Activated B cell treated with CpG ODN at 0.5 μM for 24 hours (primary cell): ENCODE measurements at places on chromosomes 6 and 20. TPM values are rescaled to one million over a fixed set of nuclear protein-coding genes. Genes with fewer than 3 reads are reported as not detected.
A peak's percentile ranks its signal among the peaks of the same experiment; 100 is the strongest.

The GPSM3 gene
- total RNA-seq, result 185 and 199 TPM in 2 replicates

The DLL1 gene
- 0.32 and 0.53 TPM in 2 replicates for total RNA-seq

The IL17A gene
- total RNA-seq, result not detected in 2 replicates

The VSX1 gene
- not detected in 2 replicates for total RNA-seq

The TFAP2B gene
- not detected in 2 replicates for total RNA-seq

The NOTCH4 gene
- total RNA-seq, result 3.3 and 4.0 TPM in 2 replicates

The PTPRT gene
- not detected in 2 replicates for total RNA-seq

The SNAP25 gene
- total RNA-seq, result not detected in 2 replicates

The GGTLC1 gene
- total RNA-seq, result not detected in 2 replicates

DNA sequence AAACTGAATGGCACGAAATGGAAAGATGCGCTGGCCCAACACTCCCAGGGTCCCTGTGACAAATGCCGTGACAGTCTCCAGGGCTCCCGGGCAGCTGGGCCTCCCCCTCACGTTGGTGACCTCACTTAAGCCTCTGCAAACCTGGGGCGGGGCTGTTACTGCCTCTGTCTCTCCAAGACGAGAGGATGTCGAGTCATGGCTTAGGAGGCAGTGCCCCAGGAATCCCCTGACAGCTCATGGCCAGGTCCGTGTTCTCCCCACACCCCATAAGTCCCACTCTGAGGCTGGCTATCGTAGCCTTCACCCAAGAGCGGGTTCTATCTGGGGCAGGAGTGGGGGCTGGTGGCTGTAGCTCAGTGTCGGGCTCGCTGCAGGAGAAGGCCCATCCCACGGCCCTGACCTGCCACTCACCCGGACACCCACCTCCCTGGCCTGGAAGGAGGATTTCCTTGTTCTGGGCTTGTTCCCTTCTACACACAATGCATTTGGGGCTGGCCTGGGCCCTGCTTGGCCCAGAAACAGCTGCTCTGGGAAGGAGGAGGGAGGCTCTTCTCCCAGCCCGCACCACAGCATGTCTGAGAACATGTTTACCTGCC, 5.6 kb upstream of the RPS21 start:
- H3K36me3 ChIP-seq, result peaks cover 9% of the 10 kb centered on the region
- no peak for DNase-seq
- no peak overlapping the region for H3K4me3 ChIP-seq
- H3K4me1 ChIP-seq, result peaks cover 22% of the 10 kb centered on the region

DNA sequence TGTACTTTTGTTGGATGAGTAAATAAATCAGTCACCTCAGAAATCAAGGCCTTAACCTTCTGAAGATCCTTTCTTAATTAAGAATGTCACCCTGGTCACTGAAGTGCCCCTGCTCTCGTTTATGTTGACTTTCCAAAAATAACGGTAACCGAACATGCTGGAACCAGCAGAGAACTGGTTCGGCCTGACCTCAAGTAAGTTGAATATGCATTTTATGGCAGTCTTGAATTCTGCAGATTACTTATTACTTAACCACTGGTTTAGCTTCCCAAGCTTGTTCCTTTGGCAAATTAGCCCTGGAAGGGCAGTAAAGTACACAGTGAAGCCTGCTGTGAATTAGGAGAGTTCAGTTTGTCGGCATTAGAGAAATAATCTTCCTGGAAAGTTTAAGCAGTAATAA, 12.2 kb downstream of the MAPRE1 start:
- peaks cover 87% of the 10 kb centered on the region for H3K36me3 ChIP-seq
- no peak overlapping the region for H3K27ac ChIP-seq
- H3K4me3 ChIP-seq, result no peak overlapping the region
- peaks cover 9% of the 10 kb centered on the region for H3K4me1 ChIP-seq

- no peak overlapping the region for H3K4me3 ChIP-seq
- H3K27ac ChIP-seq, result no peak overlapping the region
- H3K4me1 ChIP-seq, result peaks cover 12% of the 10 kb centered on the region
- H3K36me3 ChIP-seq, result no peaks in the 10 kb centered on the region
- no peaks in the 10 kb centered on the region for H3K27me3 ChIP-seq
Measured at GRCh38 chr6:108922499-108922898, 74.3 kb downstream of the ARMC2 start.

DNA sequence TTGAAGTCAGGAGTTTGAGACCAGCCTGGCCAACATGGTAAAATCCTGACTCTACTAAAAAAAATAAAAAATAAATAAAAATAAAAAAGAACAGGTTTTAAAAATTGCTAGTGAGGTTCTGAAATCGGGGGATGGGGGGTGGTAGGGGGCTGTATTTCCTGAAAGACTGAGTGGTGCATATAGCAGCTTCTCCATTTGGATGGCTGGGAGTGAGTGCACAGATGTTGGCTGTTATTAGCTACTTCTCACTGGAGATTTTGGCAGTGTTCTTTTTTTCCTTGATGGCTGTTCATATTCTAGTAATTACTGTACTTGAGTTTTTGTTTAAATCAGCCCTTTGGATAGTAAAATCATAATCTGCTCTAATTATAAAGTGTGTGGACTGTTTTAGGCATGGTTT, 79.8 kb downstream of the RTN4IP1 start:
- no peak overlapping the region for H3K4me3 ChIP-seq
- H3K36me3 ChIP-seq, result peaks cover 74% of the 10 kb centered on the region
- DNase-seq, result no peak
- H3K4me1 ChIP-seq, result peaks cover 59% of the 10 kb centered on the region
- no peaks in the 10 kb centered on the region for H3K27me3 ChIP-seq

GRCh38 chr20:15916623-15917022, 656.6 kb downstream of the KIF16B start:
- H3K4me3 ChIP-seq, result no peak overlapping the region
- no peak overlapping the region for H3K27ac ChIP-seq
- H3K4me1 ChIP-seq, result peaks cover 60% of the 10 kb centered on the region
- no peak for DNase-seq
- peaks cover 25% of the 10 kb centered on the region for H3K36me3 ChIP-seq
- H3K27me3 ChIP-seq, result no peaks in the 10 kb centered on the region

GRCh38 chr20:35271073-35271882, 6.6 kb downstream of the MMP24OS start:
- no peak overlapping the region for H3K27ac ChIP-seq
- H3K4me1 ChIP-seq, result peaks cover 5% of the 10 kb centered on the region
- H3K4me3 ChIP-seq, result no peak overlapping the region
- no peaks in the 10 kb centered on the region for H3K27me3 ChIP-seq

- DNase-seq, result no peak
- H3K27ac ChIP-seq, result no peak overlapping the region
- H3K4me3 ChIP-seq, result no peak overlapping the region
- peaks cover 4% of the 10 kb centered on the region for H3K4me1 ChIP-seq
- no peaks in the 10 kb centered on the region for H3K27me3 ChIP-seq
Measured at GRCh38 chr6:13724182-13724581, 12.5 kb upstream of the RANBP9 start.

DNA sequence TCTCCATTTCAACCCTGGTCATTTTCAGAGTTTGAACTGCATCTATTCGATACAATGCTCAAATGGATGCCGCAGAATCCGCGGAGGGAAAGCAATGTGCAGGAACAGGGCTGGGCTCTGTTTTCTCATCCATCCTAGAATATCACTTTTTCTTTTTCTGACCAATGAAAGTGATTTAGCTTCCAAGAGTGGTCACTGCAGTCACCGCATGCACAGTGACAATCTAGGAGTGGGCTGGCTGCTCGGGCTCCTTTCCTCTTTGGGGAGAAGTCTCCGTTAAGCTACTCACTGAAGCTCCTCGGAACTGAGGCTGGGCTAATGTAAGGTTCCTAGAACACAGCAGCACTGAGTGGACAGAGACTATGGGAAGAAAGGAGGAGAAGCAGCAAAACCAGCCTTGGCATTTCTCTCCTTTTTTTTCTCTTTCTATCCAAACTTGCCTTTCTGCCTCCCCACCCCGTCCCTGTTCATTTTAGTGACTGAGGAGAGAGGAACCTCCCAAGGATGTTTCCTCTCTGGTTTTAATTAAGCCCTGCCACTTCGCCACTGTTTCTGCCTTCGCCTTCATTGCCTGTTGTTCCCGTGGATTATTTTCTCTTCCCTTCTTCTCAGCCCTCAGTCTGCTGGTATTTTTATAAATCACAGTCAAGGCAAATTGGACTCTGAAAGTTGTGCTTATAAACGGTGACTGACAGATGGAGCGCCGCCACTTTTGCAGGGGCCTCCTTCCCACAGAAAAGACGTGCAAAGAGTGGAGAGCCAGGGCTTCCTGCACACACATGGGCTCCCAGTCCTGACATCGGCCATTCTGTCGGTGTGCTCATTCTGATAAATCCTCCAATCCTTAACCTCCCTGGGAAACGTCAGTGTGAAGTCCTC, 41.1 kb downstream of the RAMACL start:
- H3K36me3 ChIP-seq, result no peaks in the 10 kb centered on the region
- peaks cover 19% of the 10 kb centered on the region for H3K4me1 ChIP-seq
- H3K27me3 ChIP-seq, result no peaks in the 10 kb centered on the region
- H3K4me3 ChIP-seq, result no peak overlapping the region
- no peak overlapping the region for H3K27ac ChIP-seq

GRCh38 chr6:70107852-70108629, 194.8 kb downstream of the COL9A1 start:
- no peak overlapping the region for H3K27ac ChIP-seq
- H3K4me3 ChIP-seq, result no peak overlapping the region
- DNase-seq, result no peak
- peaks cover 35% of the 10 kb centered on the region for H3K36me3 ChIP-seq
- peaks cover 8% of the 10 kb centered on the region for H3K4me1 ChIP-seq

DNA sequence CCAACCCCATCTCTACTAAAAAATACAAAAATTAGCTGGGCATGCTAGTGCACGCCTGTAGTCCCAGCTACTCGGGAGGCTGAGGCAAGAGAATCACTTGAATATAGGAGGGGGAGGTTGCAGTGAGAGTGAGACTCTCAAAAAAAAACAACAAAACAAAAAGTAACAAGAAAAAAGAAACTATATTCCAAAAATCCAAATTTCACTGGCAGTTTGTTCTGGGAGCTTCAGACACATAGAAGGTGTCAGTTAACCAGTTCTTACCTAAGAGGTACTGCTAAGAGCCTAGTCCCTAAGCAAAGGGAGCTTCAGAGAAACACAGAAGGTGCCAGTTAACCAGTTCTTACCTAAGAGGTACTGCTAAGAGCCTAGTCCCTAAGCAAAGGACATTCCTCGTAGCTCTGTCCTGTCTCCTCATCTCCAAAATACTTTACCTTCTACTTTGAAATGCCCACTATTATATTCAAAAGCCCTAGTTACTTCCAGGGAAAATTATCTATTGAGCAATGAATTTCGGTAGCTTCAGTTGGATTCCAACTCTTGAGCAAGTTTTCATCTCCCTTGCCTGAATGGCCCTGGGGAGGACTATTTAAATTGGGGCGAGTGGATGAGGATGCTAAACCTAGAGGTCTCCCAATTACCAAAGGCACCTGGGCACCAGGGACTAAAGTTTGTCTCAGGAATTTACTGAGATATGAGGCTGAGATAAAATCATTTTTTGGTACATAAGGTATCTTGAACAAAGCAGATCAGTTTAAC, 41.0 kb downstream of the HFE start:
- H3K27ac ChIP-seq, result peak overlapping the region; percentile 30
- DNase-seq, result no peak
- peak overlapping the region; percentile 94 for H3K4me3 ChIP-seq
- peaks cover 59% of the 10 kb centered on the region for H3K4me1 ChIP-seq
- peaks cover 78% of the 10 kb centered on the region for H3K36me3 ChIP-seq

DNA sequence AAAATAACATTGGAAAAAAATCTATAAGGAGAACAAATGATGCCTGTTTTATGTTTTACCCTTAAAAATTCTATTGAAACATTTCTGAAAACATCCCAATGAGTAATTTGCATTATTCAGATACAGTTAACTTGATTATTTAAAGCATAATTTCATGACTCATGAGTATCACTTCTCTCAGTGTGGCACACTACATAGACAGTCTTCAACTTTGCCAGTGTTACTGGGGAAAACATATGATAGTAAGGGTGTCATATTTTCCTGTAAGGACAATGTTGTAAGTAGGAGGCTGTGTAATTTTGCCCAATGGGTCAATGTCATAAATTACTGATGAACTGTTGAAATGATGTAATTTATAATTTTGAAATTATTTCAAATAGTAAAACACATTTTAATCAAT, 125.5 kb downstream of the PHACTR1 start:
- peaks cover 6% of the 10 kb centered on the region for H3K4me1 ChIP-seq
- DNase-seq, result no peak
- no peak overlapping the region for H3K27ac ChIP-seq
- peaks cover 6% of the 10 kb centered on the region for H3K27me3 ChIP-seq

DNA sequence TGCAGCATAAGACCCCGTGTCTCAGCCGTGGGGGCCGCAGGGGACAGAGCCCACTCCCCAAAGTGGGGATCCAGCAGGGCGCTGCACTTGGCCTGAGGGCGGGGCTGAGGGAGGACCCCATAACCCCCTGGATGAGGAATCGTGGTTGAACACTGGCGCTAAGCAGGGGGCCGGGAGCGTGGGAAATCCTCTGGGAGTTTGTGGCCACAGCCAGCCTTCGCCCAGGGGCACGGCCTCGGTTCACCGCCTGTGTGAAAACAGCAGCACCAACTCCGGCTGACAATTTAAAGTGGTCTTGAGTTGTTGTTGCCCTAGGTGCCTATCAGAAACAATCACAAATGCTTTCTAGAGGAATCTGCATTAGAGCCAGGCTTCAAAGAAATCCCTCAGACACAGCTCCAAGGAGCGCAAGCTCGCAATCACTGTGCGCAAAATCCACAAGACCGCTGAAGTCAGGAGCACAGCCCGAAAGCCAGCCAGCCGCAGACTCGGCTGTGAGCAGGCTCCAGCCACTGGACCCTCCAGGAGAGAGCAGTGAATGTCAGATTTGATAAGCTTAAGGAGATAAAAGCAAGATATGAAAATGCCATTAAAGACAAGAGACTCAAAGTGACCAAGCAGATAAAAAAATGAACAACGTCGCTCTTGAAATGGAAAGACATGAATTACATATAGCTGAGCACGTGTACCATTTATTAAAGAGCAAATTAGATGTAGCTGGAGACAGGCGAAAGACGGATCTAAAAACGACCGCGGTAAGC, 10.9 kb upstream of the RPS6KA2 start:
- peaks cover 48% of the 10 kb centered on the region for H3K27me3 ChIP-seq
- peaks cover 25% of the 10 kb centered on the region for H3K4me1 ChIP-seq
- no peak for DNase-seq
- no peaks in the 10 kb centered on the region for H3K36me3 ChIP-seq
- H3K27ac ChIP-seq, result no peak overlapping the region

GRCh38 chr6:23339268-23339667, 769.9 kb downstream of the HDGFL1 start:
- no peak overlapping the region for H3K27ac ChIP-seq
- H3K4me1 ChIP-seq, result no peaks in the 10 kb centered on the region
- H3K27me3 ChIP-seq, result no peaks in the 10 kb centered on the region
- DNase-seq, result no peak
- H3K4me3 ChIP-seq, result no peak overlapping the region

DNA sequence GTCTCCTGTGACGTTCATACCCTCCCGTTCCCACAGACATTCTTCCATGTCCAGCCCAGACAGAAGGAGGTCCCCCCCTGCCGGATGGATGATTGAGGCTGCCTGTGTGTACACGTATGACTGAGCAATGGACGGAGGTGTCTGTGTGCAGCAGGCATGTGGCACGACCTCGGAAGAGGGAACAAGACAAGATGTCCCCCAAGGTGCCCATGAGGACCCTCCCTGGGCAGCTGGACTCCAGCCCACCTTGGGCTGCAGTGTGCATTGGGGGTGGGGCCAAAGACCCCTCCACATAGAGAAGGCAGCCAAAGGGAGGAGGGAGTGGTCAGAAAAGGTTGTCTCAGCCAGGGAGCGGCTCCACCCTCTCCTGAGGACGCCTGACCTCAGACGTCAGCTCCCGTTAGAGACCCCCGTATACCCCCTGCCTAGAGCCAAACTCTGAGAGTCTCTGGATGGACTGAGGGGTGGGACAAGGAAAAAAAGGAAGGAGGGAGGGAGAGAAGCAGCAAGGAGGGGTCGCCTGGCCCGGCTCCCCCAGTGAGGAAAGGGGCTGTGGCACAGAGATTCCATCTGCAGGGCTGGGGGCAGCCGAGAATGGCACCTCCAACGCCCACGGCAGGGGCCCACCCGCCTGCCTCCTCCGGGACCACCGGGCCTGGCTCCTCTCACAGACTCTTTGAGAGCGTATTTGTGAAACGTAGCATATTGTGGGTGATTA, 92.9 kb upstream of the BHLHE23 start:
- H3K36me3 ChIP-seq, result no peaks in the 10 kb centered on the region
- no peak for DNase-seq
- no peak overlapping the region for H3K27ac ChIP-seq
- peaks cover 2% of the 10 kb centered on the region for H3K27me3 ChIP-seq
